Dorsolateral prefrontal cortex (tissue), 122 donors: ENCODE measurements at places on chromosomes 11 and 22.

GRCh38 chr22:40345271-40345670 is 1.0 kb upstream of the ADSL start:
- no peak for DNase-seq

DNA sequence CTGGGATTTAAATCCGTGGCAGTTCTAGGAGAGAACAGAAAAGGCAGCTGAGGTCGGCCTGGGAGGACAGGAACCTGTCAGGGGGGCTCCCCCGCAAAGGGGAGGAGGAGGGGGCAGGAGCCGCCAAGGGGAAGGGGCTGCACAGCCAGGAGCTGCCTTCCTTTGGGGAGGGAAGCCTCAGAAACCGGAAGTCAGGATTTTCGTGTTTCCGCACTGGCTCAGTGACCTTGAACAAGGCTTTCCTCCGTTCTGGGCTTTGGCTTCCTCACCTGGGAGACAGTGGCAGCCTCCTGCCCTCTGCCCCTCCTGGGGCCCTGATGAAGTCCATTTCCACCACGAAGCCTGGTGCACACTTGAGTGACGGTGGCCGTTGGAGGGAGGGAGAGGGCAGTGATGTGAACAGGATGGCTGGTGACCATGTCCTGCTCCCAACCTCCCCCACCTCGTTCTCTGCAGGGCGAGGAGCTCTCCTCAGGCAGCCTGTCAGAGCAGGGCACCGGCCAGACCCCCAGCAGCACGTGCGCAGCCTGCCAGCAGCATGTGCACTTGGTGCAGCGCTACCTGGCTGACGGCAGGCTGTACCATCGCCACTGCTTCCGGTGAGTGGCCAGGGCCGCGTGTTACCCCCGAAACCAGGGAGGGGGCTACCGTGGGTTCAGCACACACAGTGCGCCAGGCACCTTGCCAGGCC is 12.6 kb downstream of the MICALL1 start:
- DNase-seq: no peak

- no peak for DNase-seq
These were observed 27.3 kb upstream of the NXPE4 start for GRCh38 chr11:114622858-114623257.

- no peak for DNase-seq
These were observed 69.4 kb upstream of the HORMAD2 start for GRCh38 chr22:30010789-30011405.

- no peak for DNase-seq
These were observed 50.7 kb downstream of the OTOG start for GRCh38 chr11:17597770-17598169.

DNA sequence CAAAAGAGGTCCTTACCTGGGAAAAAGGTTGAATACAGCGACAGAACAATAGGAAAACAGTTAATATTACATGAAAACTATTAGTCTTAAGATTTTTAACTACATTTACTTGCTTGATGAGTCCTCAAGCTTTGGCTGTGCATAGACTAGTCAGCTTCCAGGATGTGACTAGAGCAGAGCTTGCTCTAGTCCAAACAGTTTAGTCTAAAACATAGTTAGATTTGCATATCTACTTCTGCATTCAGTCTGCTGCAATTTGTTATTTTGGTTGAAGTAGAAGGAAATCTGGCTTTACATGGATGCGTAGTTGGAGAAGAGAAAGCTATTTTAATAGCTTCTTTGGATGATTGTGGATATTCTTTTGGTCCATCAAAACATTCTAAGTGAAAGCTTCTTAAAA is 95.3 kb upstream of the ALKBH3 start:
- DNase-seq: no peak

GRCh38 chr11:50080256-50080655 is 47.6 kb downstream of the OR4C45 start:
- no peak for DNase-seq

DNA sequence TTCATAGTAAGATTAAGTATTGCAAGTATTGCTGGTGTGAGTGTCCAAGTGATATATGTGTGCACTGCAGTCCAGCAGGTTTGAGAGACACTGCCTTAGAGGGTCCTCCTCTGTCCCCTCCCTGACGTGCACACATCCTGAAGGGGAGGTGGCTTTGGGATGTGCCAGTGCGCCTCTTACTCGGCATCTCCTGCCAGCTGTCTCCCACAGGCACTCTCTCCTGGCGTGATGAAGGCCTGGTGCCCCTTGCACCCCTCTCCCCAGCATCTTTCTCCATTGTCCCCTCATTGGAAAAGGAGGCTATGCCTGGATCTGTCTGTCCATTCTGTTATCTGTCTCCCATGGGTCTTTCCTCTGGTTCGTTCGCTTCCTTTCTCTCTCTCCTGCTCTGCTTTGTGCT is 24.2 kb downstream of the GTPBP1 start:
- no peak for DNase-seq

DNA sequence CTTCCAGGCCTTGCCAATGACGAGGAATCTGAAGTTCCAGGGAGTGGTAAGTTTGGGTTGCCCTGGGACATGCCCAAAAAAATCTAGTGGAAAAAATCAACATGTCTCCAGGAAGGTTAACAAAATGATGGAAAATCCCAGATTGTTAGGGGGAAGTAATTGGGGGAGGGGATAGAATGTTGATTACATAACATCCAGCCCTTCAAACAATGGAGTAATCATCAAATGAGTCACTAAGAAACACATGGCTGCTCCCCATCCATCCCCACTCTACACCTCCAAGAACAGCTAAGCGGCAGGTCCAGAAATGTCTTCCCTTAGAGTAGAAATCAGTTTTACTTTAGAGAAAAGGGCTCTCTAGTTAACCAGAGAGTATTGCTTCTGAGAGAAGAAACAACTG is 94.9 kb downstream of the ETS1 start:
- no peak for DNase-seq

DNA sequence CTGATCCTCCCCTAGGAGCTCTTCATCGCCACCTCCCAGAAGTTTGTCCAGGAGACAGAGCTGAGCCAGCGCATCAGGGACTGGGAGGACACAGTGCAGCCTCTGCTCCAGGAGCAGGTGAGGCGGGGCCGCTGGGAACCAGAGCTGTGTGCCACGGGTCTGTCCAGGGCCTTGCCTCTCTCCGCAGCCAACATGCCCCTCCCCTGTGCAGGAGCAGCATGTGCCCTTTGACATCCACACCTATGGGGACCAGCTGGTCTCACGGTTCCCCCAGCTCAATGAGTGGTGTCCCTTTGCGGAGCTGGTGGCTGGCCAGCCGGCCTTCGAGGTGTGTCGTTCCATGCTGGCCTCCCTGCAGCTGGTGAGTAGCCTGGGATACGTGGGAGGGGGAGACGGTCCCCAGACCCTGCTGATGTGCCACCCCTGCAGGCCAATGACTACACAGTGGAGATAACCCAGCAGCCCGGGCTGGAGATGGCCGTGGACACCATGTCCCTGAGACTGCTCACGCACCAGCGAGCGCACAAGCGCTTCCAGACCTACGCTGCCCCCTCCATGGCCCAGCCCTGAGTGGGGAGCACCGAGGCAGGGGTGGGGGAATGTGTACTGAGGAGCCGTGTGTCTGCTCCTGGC is 2.5 kb downstream of the SCO2 start:
- no peak for DNase-seq

- no peak for DNase-seq
These were observed 45.6 kb downstream of the PISD start for GRCh38 chr22:31616315-31616980.

DNA sequence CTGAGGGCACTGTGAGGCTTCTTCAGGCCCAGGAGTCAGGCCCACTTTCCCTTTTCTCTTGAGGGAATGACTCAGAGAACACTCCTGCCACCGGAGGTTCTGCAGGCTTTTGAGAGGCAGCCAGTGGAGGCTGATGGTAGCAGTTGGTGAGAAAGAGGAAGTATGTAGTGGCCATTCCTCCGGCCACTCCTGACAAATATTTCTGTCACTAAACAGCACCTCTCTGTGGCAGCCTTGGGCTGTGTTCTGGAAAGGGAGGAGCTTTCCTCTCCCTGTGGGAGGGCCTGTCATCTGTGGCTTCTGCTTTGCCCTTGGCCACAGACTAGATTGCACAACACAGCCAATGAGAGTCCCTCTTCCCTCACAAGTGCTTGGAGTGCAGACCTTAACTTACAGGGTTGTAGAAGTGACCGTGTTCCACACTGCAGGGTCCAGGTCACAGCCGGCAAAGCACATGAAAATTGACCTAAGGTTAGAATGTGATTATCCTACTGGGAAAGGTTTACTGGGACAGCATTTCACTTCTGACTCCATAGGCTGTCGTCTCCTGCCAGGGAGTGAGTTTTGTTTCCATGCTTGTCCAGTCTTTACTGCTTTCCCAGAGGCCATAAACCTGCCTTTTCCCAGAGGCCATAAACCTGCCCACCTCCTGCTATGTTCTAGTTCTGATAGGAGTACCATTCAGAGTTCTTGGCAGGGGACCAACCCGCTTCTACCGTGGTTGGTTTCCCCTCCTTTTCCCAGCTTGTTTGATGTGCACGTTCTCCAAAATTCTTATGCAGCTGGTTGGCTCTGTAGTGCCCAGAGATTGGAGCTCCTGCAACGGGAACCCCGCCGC is 33.3 kb downstream of the MARK2 start:
- DNase-seq: peak; percentile 88

- no peak for DNase-seq
These were observed 7.4 kb downstream of the SCARF2 start for GRCh38 chr22:20430101-20430719.

DNA sequence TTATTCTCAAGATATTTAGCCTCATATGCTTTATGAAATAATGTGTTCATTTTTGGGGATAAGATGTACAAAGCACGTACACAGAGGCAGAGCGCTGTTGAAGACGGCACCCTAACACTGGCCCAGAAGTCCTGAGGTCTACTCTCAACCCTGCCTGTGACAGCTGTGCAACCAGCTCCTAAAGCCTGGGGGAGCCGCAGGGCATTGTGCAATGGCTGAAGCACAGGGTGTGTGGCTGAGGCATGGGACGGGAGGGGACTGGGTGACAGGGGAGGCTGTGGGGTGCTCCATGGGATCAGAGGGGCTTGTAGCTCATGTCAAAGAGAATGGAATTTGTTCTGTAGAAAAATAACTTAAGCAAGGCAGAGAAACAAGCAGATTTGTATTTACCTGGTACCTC is 27.7 kb downstream of the FAM227A start:
- DNase-seq: no peak

GRCh38 chr11:16082095-16083055 is 274.0 kb downstream of the SOX6 start:
- no peak for DNase-seq

GRCh38 chr22:37533995-37534394 is 14.8 kb upstream of the CARD10 start:
- no peak for DNase-seq

DNA sequence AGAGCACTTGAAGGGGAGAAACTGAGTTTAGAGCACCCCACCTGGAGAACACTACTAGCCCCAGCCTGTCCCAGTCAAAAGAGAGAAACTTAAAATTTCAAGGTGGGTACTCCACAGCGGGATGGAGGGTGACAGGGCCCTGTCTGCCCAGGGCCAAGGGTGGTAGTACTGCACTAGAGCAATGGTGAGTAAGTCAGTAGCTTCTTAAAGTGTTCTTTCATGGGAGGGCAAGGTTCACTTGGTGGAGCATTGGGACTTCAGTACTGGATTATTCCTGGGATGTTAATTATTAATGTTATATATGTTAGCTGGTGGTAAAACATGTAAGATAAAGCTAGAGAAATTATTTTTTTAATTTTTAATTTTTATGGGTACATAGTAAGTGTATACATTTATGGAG is 28.5 kb upstream of the AQP11 start:
- no peak for DNase-seq

GRCh38 chr11:26951809-26952515 is 42.0 kb upstream of the FIBIN start:
- no peak for DNase-seq

- DNase-seq: no peak
These were observed 344.4 kb upstream of the CADM1 start for GRCh38 chr11:115848611-115849010.

- no peak for DNase-seq
These were observed 17.4 kb upstream of the ABCC8 start for GRCh38 chr11:17494019-17494418.

DNA sequence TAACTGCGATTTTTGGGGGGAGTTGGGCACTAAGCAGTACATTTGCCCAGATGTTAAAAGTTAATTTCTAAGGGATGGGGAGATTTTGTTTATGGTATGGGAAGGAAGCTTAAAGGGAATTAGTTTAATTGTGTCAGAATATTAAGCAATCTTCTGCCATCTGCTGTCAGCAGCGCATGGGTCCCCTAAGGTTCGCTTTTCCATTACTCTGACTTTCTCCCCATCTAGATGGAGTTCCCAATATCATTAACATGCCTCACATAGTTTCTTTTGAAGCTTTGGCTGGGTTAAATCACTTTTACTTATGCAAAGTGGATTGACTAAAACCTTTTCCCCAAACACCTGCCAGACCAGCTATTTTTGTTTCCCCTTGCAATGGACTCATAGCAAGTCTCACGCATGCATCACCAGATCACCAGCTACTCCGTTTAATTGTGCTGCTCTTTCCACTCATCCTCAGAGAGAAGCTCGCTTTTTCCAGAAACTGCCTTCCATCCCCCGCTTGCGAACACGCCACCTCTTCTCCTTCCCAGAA is 172.7 kb downstream of the FAT3 start:
- DNase-seq: no peak

DNA sequence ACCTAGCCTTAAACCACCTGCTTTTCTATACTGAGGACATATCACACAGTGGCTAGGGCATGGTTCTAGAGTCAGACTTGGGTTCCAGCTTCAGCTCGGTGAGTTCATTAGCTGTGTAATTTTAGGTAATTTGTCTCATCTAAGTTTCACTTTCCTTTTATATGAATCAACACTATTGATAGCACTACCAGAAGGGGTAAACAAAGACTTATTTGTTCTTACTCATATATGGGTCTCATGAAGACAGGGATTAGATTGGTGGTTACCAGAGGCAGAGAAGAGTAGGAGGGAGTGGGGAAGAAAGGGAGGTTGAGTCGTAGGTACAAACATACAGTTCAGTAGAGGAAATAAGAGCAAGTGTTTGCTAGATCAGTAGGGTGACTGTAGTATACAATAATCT is 924.7 kb downstream of the OPCML start:
- no peak for DNase-seq

- DNase-seq: no peak
These were observed 110.3 kb upstream of the PITPNB start for GRCh38 chr22:28029201-28029948.

- no peak for DNase-seq
These were observed 55.2 kb downstream of the PICALM start for GRCh38 chr11:86013713-86014112.

DNA sequence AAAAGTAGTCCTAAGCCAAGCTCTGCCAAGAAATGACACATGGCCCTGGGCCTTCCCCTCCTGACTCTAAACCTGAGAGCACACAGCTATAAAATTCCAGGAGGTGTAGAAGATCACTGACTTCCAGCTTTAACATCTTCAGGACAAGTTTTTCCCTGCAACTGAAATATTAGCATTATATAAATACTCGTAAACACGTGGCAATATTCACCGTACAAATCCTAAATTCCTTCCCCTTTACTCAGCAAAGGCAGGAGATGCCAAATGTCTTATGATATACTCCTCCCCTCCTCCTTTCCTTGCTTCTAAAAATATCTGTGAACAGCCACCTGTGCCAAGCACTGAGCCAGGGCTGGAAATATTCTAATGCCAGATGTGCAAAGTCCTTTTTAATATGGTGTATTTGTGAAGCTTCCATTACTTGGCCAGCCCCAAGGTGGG is 194.0 kb downstream of the LARGE1 start:
- no peak for DNase-seq
